ENCODE measurements at places on chromosomes 1 and 21. TPM values are rescaled to one million over a fixed set of nuclear protein-coding genes. Genes with fewer than 3 reads are reported as not detected.
A peak's percentile ranks its signal among the peaks of the same experiment; 100 is the strongest.

DNA sequence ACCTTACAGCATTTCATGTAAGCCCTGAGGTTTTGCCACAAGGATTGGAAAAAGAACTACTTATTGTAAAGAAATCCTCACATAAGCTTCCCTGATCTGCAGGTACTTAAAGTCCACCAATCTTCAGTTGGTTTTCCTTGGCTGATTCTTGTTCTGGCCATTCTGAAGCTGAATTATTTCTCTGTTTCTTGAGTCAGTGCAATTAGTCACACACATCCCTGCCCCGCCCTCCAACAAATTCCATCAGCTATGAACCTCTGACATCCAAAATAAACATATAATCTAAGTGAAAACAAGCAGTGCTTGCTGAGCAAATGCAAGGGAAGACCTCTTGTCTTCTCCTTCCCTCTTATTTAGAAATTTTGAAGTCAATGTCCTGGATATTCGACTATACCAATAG is 8.2 kb upstream of the FNDC7 start:
- peak; percentile 73 for ATAC-seq

GRCh38 chr1:46333300-46334029 is 7.1 kb upstream of the NSUN4 start:
- peak; percentile 71 for ATAC-seq

DNA sequence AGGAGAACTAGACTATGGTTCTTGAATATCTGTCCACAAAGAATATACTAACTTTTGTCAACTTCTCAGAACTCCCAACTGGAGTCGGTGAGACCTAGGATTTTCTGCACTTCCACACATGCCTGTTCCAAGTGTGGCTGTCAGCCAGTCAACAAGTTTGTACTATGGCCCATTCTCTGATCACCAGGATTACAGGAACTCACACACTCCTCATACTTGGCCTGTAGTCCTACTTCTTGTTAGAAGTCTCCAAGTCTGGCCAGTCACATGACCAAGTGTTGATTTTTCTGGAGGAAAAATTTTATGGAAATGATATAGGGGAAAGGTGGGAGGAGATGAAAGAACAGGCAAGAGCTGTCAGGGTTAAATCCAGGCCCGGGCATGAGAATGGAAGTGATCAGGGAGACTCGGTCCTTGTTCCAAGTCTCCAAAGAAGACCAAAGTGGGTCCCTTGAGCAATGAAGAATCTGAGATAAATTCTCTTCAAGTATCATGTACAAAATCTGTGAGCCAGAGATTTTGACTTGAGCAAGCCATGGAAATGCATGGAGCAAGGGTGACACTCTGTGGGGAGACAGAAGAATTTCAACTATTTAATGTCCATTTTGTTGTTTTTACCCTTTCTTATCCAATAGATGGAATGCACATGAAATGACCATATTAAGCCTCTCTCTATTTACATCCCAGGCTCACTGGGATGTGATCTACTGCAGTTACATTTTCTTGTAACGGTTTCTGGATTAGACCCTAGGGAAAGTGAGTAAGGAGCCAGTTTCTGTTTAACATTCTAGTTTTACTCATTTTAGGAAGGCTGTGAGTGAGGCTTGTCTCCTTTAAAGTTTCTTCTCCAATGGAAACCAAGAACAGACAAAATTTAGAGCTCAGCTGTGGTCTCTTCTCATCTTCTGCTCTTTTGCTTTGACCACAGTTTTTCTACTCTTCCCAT is 320.9 kb downstream of the ASTN1 start:
- no peak for ATAC-seq

DNA sequence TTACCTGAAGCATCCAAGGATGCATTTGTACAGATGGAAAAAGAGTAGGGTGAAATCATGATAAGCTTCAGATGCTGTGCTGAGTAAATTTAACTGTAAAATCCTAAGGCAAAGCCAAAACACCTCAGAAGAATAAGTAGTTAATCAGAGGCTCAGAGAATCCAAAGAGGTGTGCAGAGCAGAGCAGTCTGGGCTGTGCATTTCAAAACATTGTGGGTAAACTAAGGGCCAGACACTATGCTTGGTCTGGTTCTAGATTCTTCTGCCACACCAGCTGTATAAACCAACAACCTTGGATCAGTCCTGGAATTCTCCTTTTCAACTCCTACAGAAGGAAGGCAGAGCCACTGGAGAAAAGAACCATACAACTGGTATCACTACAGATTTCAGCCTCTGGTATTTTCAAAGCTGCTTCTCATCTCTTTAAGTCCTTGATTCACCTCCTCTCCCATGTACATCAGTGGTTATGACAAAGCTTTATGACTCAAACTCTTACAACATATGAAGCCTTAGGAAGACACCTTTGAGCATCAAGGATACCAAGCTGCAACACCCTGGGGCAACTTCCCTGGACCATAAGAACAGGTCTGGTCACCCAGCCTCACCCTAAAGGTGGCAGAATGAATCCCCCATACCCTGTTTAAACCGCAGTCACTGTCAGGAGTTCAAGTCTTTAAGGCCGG is 11.6 kb upstream of the HIPK1 start:
- peak; percentile 89 for ATAC-seq

SZT2 gene
- total RNA-seq, result 22.0 TPM

All from esophagus mucosa (tissue), 1 donor.